ENCODE measurements at places on chromosomes 11 and 22.
A peak's percentile ranks its signal among the peaks of the same experiment; 100 is the strongest.

- DNase-seq, result no peak
These were observed 18.8 kb upstream of the RBX1 start for GRCh38 chr22:40932396-40932795.

- DNase-seq, result no peak
These were observed 20.2 kb upstream of the SHISAL1 start for GRCh38 chr22:44332946-44333345.

GRCh38 chr11:90809581-90809980 is 586.7 kb upstream of the CHORDC1 start:
- DNase-seq, result no peak

- DNase-seq, result no peak
These were observed 25.2 kb downstream of the BCR start for GRCh38 chr22:23205339-23206049.

DNA sequence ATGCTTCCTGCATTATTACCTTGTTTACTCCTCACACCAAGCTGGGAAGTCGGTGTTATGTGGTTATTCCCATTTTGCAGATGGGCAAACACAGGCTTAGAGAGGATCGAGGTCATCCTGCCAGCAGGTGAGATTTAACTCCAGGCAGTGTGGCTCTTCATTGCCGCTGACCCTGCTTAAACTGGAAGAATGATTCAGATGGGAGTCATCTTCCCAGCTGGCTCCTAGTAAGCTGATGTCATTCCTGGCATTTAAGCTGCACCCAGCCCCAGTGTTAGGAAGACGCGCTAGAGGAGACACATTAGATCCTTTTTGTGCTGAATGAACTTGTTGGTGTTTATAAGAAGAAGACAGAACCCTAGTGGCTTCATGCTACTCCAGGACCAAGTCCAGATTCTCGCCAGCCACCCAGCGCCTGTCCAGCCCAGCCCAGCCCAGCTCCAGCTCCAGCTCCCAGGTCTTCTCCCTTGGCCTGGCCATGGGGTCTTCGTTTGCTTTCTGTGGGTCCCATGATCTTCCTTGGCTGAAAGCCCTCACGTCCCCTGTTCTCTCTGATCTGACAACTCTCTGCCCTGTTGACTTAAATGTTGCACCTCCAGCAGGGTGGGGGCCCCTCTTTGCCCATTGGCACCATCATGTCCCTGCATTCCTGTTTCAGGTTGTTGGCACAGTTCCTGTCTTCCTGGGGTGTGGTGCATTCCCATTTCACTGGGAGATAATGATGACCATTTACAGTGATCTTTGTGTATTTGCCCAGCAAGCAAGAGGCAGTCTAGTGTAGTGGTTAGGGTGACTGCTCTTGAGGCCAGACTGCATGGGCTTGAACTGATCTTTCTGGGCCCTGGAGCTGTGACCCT is 13.6 kb downstream of the PARVB start:
- DNase-seq, result no peak

- DNase-seq, result no peak
These were observed 119.9 kb downstream of the MIAT start for GRCh38 chr22:26777156-26777801.

GRCh38 chr22:47202819-47203553 is 440.5 kb downstream of the TBC1D22A start:
- peak; percentile 74 for DNase-seq

GRCh38 chr11:13644997-13645687 is 23.3 kb upstream of the FAR1 start:
- no peak for DNase-seq

GRCh38 chr22:42983470-42983869 is 31.5 kb downstream of the PACSIN2 start:
- no peak for DNase-seq
